ENCODE measurements at places on chromosomes 13 and 19. TPM values are rescaled to one million over a fixed set of nuclear protein-coding genes. Genes with fewer than 3 reads are reported as not detected.

GRCh38 chr19:3968556-3969434 is 2.1 kb downstream of the DAPK3 start:
- DNase-seq = peak; percentile 100

- no peak for DNase-seq
Observed at GRCh38 chr13:40366119-40366518, 300.3 kb downstream of the FOXO1 start.

GRCh38 chr19:49758292-49758691 is 4.8 kb downstream of the TSKS start:
- DNase-seq = no peak

Gene PRR19
- total RNA-seq = 0.26 TPM

Gene TFDP1
- 69.5 TPM for total RNA-seq

Gene RGL3
- total RNA-seq = 2.6 TPM

Data from pulmonary artery endothelial cell (primary cell).